GM18507 (cell line): ENCODE measurements at places on chromosomes 1 and 21.

GRCh38 chr21:42736646-42737350, 83.4 kb downstream of the PDE9A start:
- DNase-seq, result no peak

GRCh38 chr1:159009287-159009686, 420 bp upstream of the IFI16 start:
- DNase-seq, result no peak

DNA sequence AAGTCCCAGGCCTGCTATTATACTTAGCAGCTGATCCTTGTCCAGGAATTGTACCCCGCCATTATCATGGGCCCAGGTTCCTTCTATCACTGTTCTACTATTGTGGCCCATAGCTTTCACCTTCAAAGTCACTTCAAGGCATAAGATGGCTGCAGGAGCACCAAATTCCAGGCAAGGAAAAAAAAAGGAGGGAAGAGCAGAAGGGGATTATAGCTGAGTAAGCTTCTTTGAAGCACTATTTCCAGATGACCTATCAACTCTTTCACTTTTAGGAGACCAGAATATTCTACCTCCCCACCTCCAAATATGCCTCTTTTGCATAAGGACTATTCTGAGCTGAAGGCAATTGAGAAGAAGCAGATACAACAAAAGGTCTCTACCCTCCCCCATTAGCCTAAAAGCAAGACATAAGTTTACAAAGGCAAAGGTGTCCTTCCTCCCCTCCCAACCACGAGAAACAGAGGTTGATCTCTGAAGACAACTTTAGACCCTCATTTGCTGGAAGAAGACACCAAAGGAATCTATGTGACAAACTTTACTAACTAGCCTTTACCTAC, 41.8 kb downstream of the PTAFR start:
- DNase-seq, result no peak

- DNase-seq, result no peak
These were observed 507.1 kb upstream of the ZRANB2 start for GRCh38 chr1:71587961-71588360.

DNA sequence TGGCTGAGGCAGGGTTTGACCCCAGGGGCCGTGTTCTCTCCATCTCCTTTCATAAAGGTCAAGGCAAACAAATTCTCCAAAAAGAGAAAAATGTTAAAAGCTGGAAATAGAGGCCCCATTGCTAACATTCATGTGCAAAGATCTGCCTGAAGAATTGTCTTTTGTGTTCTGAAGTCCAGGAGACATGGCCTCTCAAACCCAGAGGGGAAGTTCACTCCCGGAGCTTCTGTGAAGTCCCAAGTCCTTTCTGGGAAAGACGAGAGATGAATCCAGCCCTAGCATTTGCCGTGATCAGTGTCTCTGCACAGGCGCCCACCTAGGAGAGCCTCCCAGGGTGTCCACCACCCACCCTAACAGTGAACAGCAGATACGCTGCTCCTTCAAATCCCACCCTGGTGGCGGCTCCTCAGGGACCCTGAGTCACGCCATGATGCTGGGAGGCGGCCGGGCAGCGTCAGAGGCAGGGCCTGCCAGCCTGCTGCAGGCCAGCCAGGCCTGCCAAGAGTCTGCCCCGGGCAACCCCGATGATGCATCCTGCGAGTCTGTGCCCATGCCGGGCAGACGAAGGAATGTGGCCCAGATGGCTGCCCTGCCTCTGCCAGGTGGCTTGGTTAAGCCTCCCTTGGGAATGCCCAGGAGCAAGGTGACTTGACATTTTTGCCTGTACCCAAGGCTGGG, 5.2 kb upstream of the C2CD2 start:
- no peak for DNase-seq
